ENCODE measurements at places on chromosomes 3 and 15.

DNA sequence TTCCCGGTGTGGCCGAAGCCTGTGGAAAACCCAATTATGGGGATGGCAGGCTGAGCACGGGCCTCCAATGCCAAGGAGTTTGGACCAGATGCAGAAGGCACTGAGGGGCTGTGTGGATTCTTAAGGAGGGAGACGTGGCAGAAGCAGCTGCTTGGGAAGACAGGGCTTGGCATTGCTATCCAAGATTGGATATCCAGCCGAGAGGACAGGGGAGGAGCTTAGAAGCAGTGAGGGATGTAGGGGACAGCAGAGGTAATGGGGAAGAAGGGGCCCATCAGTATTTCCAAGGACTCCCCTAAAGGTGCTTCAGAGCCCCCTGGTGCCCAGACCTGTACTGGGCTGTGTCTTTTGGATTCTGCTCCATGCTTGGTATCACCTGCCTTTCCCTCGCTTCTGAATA is 112.8 kb upstream of the TLE3 start:
- DNase-seq, result no peak

- DNase-seq, result no peak
These were observed 52.3 kb downstream of the PCSK6 start for GRCh38 chr15:101437209-101437608.

GRCh38 chr3:34323517-34323916 is 525.1 kb downstream of the PDCD6IP start:
- DNase-seq, result no peak

DNA sequence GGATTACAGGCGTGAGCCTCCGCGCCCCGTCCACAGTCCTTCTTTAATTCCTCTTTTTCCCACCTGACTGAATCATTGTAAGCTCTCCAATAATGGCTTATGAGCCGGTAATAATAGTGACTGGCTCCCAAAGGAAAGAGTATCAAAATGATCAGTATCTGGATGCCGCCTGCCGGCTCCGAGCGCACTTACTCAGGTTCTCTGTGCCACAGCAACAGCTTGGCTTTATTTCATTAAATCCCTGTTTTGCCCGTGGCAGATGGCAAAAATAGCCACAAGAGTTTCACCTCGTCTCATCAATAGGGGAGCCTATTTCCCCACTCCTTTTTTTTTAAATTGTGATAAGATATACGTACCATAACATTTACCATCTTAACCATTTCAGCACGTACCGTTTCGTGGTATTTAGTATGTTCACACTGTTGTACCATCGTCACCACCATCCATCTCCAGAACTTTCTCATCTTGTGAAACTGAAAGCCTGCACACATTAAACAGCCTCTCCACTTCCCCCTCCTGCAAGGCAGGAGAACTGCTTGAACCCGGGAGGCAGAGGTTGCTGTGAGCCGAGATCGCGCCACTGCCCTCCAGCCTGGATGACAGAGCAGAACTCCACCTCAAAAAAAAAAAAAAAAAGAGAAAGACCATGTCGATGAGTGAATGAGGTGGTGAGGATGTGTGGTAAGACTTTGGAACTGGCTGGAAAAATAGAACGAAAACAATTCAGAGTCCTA is 80.7 kb upstream of the DLG1 start:
- DNase-seq, result no peak

DNA sequence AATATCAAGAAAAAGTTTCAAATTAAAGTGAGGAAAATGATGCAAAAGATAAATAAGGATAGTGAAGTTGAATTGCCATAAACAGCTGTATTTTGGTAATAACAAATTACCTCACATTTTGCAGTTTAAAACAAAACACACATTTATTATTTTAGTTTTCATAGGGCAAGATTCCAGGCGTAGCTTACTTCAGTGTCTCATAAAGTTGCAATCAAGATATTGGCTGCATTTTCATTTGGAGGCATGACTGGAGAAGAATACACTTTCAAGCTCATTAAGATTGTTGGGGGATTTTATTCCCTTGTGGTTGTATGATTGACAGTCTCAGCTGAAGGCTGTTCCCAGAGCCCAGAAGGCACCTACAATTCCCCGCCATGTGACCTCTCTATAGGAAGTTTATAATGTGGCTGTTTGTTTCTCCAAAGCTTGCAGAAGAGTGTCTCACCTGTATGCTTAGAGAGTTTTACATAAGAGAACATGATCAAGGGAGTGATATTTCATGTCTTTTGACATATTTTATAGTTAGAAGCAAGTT is 151.4 kb downstream of the OTOL1 start:
- no peak for DNase-seq

DNA sequence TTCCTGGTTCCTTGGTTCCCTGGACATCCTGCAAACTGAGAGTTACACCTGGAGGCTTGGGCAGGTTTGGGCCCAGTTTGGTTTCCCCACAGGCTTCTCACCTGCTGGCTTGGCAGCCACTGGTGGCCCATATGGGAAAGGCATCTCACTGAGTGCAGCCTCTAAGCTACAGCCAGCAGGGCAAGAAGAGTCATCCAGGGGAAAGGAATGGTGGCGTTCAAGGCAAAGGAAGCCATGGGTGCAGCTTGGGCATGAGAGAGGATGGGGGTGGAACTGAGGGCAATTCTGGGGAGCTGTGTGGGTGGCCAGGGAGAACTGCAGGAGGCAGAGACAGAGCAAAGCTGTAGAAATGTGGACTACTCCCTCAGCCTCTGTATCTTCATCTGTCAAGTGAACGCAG is 106.4 kb downstream of the EPHB1 start:
- no peak for DNase-seq

DNA sequence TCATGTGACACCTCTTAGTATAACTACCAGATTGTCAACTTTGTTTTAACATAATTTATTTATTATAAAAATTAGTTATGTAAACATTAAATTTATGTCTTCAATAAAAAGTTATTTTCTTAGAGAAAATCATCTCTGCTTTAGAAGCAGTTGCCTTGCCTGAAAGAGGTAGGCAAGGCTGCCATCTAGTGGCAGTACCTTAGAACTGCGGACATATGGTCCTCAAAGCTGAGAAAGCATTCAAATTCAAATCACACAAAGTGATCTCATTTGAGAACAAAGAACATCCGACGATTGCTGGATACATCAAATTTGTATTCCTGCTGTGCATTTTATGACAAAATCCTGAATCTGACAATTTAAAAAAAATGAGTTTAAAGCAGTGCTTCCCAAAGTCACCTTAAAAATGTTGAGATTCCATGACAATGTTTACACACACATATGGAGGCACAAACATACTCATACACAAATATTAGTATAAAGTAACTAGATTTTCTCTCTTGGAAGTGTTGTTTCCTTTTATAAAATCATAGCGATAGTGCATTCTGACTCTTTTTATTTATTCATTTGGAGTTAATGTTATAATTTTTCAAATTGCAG is 617.4 kb downstream of the CADM2 start:
- no peak for DNase-seq

GRCh38 chr3:135090020-135090717 is 295.1 kb downstream of the EPHB1 start:
- no peak for DNase-seq

GRCh38 chr3:31077826-31078225 is 183.4 kb upstream of the GADL1 start:
- DNase-seq, result no peak

GRCh38 chr3:52934630-52935530 is 37.5 kb upstream of the STIMATE start:
- DNase-seq, result peak; percentile 10

DNA sequence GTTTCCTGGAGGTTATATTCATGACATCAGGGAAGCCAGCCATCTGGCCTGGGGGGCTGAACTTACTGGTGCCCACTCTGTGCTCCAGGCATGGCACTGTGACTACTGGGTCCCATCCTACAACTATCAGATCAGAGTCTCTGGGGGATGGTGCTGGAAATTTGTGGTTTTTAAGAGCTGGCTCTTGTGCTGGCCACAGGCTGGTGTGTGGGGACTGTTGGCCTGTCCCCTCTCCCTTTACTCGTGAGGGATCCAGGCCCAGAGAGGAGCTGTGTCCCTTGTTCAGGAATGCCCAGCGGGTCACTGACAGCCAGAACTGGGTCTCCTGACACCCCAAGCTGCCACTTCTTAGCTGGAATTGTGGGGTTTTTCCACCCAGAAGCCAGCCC is 44.5 kb upstream of the SEC22A start:
- no peak for DNase-seq

DNA sequence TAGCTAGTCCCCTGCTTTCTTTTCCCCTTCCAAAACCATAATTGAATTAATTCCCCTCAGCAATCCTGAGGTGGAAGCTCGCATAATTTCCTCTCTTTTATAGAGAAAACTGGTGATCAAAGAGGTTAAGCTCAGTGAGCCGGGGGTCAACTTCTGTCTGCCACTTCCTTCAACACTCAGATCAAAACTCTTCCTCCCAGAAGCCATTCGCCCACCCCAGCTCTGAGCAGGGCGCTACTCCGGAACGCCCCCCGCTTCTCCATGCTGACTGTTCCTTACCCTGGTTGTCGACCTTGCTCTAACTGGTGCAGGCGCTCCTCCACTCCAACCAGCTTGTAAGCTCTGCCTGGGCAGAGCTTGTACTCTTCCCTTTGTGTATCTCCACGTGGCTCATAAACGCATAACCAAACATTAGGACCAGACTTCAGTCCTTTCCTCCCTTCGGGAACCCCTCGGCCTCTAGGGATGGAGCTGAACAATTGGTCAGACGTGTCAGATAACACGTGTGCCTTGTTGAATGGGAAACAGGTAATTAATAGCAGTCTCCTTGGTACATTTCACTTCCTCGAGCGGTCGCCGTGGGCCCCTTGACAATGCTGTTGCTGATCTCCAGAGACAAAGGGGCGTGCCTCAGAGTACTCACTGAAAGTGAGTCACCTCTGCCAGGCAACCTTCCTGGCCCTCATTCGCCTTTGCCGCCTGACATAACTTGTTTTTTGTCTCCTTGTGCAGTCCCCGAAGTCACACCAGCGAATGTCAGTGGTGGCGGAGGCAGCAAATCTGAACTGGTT is 71.8 kb downstream of the IL5RA start:
- no peak for DNase-seq

DNA sequence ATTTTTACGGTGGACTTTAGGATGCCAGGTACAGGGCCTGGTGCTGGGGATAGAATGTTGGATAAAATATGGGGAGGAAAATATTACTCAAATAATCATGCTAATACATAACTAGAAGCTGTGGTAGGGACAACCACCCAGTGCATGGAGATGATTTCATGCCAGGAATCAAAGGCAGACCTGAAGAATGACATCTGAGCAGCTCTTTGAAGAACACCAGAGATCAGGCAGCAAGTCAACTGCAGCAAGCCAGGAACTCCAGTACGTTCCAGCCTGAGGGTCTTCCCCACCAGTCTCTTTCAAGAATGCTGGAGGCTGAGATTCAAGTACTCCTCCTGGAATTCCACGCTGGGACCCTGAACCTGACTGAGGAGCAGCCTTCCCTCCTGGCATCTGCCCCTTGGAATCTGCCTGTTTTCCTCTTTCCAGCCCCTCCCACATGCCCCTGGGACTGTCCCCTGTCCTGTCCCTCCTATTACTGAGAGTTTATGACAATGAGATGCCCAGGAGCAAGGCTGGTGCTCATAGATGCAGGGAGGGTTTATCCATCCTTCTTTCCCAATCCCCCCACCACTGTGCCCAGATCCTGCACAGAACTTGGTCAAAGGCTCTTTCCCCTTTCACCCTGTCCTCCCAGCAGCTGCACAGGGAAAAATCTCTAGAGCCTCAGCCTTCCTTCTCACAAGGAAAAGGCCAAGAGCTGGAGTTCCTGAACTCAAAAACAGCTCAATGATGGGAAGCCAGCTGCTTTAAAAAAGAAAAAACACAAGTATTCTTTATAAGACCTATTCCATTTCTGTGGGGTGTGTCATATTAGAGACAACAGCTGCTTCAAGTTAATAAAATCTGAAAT is 68.0 kb downstream of the PDZRN3 start:
- no peak for DNase-seq

GRCh38 chr15:39830166-39830565 is 47.5 kb upstream of the FSIP1 start:
- no peak for DNase-seq

DNA sequence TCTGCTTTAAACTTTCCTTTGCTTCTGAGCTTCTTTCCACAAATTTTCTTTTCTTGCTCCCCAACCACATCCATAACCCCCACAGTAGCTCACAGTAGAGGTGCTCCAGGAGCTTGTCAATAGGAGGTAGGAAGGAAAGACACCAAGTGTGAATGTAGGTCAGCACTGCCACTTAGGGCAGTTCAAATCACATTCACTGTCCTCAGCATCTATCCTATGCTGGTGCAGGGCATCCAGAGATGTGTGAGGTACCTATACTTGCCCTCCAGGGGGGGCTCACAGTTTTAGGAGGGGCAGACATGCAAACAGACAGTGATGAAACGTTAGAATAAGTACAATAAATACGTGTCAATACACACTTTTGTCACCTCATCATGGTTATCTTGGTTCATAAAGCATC is 1.5 kb upstream of the SPSB4 start:
- no peak for DNase-seq

- no peak for DNase-seq
These were observed 47.2 kb downstream of the NCK1 start for GRCh38 chr3:136909187-136909586.

DNA sequence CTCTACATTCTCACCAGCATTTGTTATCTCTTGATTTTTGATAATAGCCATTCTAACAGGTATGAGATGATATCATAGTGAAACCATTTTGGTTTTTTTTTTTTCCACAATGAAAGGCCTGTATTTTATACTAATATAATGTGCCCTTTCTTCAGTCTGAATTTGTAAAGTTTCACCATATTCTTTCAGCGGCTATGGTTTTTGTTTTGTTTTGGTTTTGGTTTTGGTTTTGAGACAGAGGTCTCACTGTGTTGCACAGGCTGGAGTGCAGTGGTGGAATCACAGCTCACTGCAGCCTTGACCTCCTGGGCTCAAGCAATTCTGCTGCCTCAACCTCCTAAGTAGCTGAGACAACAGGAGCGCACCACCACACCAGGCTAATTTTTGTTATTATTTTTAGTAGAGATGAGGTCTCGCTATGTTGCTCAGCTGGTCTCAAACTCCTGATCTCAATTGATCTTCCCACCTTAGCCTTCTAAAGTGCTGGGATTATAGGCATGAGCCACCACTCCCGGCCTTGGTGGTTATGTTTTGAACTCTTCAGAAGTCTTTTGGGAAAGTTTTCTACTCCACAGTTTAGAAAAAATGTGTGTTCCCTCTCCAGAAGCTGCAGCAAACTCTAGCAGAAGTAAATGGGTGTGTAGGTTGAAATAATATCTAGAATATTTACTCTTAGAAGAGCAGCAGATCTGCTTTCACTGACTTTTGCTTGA is 110.2 kb upstream of the UMPS start:
- no peak for DNase-seq

DNA sequence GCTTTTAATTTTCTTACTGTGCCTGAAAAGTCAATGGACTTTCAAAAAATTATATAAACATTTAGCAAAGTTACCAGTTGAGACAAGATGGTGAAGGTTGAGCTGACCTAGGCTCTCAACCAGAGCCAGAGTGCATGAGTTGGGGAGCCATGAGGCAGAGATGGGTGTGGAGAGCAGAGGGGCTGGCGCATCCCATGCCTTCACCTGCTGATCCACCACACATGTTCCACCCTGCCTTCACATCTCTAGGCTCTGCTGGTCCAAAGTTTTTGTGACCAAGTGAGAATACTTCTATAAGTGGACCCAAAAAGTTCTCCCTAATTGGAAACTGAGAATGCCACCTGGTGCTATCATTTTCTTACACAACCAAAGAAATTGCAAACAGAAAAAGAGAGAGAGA is 47.3 kb downstream of the CCR3 start:
- no peak for DNase-seq

GRCh38 chr15:57662091-57662744 is 44.3 kb upstream of the POLR2M start:
- DNase-seq, result no peak

All from activated CD8-positive, alpha-beta memory T cell treated with anti-CD3 and anti-CD28 coated beads for 1 hour (primary cell).